Fibroblast of lung (primary cell): ENCODE measurements at places on chromosomes 7 and 10. TPM values are rescaled to one million over a fixed set of nuclear protein-coding genes. Genes with fewer than 3 reads are reported as not detected.

DNA sequence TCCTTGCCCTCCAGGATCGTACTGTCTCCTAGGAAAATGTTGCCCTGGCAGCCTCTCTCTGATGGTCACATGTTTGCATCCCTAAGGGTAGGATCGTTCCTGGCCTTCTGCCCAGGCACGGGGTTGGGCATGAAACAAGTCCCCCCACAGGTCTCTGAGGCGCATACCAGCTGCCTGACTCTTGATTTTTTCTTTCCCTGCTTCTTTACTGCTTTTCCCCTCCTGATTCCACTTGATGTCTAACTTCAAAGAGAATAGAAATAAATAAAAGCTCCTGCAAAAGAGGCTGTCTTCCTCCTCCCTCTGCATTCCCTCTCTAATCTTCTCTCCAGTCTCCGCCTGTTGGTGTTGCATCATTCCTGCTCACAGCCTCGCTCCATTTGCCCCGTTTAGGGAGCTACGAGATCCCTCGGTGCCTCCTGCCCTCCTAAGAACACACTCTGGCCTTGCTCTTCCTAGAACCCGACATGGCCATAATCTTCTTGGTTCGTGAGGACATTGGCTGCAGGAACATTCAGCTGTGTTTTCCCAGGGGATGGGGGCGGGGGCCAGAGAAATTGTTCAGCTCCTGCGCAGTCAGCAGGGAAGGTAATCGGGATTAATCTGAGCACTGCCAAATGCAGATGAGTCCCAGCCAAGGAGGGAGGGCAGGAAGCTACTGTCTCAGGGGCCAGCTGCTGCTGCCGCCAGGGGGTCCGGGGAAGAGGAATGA lies 26.0 kb downstream of the LEP start:
- peak; percentile 61 for DNase-seq
- no peaks in the 10 kb centered on the region for H3K36me3 ChIP-seq
- H3K4me1 ChIP-seq = peaks cover 8% of the 10 kb centered on the region
- peak overlapping the region; percentile 37 for H3K4me3 ChIP-seq

DNA sequence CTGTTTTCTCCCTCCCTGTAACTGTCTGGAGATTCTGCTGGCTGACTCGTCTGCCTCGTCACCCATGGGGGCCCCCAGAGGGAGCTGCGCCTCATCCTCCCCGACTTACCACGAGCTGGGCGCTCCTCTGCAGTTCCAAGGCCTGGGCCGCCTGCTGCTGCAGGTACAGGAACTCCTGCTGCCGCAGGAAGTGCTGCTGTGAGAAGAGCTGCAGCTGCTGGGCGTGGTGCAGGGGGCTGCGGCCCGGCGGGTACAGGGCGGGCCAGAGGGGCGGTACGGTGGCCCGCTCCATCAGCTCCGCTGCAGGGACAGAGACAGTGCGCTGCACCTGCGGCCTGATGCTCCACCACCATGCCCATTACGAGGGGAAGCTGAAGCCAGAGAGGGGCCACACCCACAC lies 47.7 kb downstream of the TNRC18 start:
- H3K27ac ChIP-seq = no peak overlapping the region
- no peak for DNase-seq
- no peak overlapping the region for H3K4me3 ChIP-seq
- H3K36me3 ChIP-seq = peaks cover 17% of the 10 kb centered on the region
- H3K4me1 ChIP-seq = no peaks in the 10 kb centered on the region

ZCCHC24 gene
- total RNA-seq = 40.3 and 44.4 TPM in 2 replicates

ABCB4 gene
- total RNA-seq = 0.26 and 0.66 TPM in 2 replicates

TMEM229A gene
- not detected in 2 replicates for total RNA-seq

TEX36 gene
- total RNA-seq = not detected in 2 replicates

UPK3BL2 gene
- 1.0 and 3.8 TPM in 2 replicates for total RNA-seq

DNA sequence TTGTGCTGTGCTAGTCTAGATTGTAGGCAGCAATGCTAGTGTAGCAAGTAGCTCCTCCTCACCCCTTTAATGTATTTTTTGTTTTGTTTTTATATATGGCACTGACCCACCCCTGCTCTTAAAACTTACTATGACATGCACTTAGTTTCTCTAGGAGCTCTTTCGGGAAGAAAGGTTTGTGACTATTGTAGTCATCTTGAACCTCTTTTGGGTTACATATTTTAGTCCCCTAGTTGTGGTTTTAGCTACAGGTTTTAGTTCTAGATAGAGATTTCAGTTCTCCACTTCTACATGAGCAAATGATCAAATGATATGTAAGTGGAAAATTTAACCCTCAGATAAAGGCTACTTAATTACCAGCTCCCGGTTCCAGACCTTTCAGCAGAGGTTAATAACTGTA lies 14.9 kb downstream of the MINPP1 start:
- no peak overlapping the region for H3K4me3 ChIP-seq
- H3K4me1 ChIP-seq = peaks cover 2% of the 10 kb centered on the region
- no peak overlapping the region for H3K27ac ChIP-seq
- H3K36me3 ChIP-seq = no peaks in the 10 kb centered on the region
- no peaks in the 10 kb centered on the region for H3K27me3 ChIP-seq

GRCh38 chr10:24993237-24993958 lies 22.6 kb downstream of the ENKUR start:
- H3K27ac ChIP-seq = no peak overlapping the region
- DNase-seq = peak; percentile 7
- H3K4me3 ChIP-seq = no peak overlapping the region

- peaks cover 6% of the 10 kb centered on the region for H3K4me1 ChIP-seq
- H3K27ac ChIP-seq = peak within 1 kb of the TSS; percentile 52
- H3K4me3 ChIP-seq = peak within 1 kb of the TSS; percentile 97
- H3K27me3 ChIP-seq = no peaks in the 10 kb centered on the region
- H3K36me3 ChIP-seq = peaks cover 10% of the 10 kb centered on the region
Measured at GRCh38 chr7:47979145-47979831, at the start of gene HUS1. HUS1 (minus strand) TSS chr7:47979615; CDS start chr7:47979519, 96 bp downstream.

DNA sequence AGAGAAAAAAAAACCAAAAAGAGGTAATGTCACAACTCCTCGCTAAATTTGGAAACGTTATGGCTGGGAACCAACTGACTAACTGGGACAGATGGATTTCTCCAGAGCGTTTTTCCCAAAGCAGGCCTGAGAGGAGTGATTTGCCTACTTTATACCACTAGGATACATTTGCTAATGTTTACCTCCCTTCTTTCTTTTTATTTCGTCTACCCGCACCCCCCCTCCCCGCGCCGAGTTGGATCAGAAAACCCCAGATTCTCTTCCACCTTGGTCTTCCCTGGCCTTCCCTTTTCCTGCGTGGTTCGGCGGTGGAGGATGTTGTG lies 7.2 kb downstream of the CPA2 start:
- H3K4me3 ChIP-seq = no peak overlapping the region
- no peak overlapping the region for H3K27ac ChIP-seq
- H3K4me1 ChIP-seq = peaks cover 14% of the 10 kb centered on the region
- H3K27me3 ChIP-seq = no peaks in the 10 kb centered on the region

DNA sequence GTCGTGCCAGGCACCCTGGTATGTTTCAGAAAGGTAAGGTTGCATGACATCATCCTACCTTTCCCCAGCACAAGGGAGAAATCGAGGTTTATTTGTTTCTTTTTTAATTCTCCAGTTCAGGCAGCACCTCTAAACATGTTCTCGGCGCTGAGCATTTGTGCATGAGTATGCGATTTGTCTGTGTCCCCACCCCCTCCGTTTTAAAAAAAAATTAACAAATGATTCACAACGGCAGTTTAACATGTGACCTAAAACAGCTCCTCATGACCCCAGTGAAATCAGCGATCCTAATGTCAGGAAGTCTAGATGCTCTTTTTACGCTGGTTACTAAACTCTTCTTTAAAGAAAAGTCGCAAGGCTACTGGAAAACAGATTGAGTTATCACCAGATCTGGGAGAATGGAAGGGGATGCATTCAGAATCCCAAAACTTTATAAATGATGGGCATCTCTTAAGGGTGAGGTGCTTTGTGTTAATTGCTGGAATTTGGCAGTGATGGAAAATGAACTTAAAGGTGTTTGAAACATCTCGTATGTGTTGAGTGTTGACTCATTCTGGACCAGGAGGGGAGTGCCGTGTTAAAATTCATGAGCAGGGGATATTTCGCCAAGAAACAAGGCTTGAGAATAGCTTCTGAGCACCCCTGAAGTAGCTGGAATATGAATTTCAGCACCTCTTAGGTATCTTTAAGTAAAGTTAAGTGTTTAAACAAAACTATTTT lies 106.8 kb upstream of the PDCD4 start:
- H3K36me3 ChIP-seq = no peaks in the 10 kb centered on the region
- H3K27ac ChIP-seq = no peak overlapping the region
- H3K27me3 ChIP-seq = peaks cover under 1% of the 10 kb centered on the region
- no peaks in the 10 kb centered on the region for H3K4me1 ChIP-seq
- DNase-seq = no peak

- H3K4me3 ChIP-seq = no peak overlapping the region
- H3K27me3 ChIP-seq = no peaks in the 10 kb centered on the region
- peaks cover 2% of the 10 kb centered on the region for H3K4me1 ChIP-seq
- H3K27ac ChIP-seq = no peak overlapping the region
- peak; percentile 66 for DNase-seq
Measured at GRCh38 chr7:33459340-33459751, 330.0 kb downstream of the BBS9 start.

GRCh38 chr7:81788246-81788645 lies 18.4 kb upstream of the HGF start:
- H3K4me3 ChIP-seq = no peak overlapping the region
- H3K27ac ChIP-seq = no peak overlapping the region
- no peak for DNase-seq
- no peaks in the 10 kb centered on the region for H3K36me3 ChIP-seq

CACNA2D1 gene
- total RNA-seq = 45.7 and 64.4 TPM in 2 replicates

ICA1 gene
- total RNA-seq = under 0.01 and 0.17 TPM in 2 replicates

DNA sequence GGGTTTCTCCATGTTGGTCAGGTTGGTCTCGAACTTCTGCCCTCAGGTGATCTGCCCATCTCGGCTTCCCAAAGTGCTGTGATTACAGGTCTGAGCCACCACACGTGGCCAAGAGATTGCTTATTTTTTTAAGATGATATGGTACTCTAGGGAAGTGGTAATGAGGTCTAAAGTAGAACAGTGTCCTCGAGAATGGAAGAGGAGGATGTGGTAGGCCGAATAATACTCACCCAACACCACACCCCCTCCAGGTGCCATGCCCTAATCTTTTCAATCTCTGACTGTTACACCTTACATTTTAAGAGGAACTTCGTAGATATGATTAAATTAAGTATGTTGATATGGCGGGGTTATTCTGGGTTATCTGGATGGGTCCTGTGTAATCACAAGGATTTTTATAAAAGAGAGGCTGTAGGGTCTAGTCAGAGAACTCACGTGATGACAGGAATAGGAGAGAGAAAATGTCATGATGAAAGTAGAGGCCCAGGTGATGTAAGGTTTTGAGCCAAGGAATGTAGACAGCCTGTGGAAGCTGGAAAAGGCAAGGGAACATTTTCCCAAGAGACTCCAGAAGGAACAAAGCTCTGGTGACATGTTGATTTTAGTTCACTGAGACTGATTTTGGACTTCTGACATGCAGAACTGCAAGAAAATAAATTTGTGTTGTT lies 29.5 kb downstream of the CDK13 start:
- no peak for DNase-seq
- no peak overlapping the region for H3K4me3 ChIP-seq
- H3K36me3 ChIP-seq = no peaks in the 10 kb centered on the region
- H3K4me1 ChIP-seq = no peaks in the 10 kb centered on the region
- H3K27ac ChIP-seq = no peak overlapping the region

- H3K27ac ChIP-seq = no peak overlapping the region
- H3K4me1 ChIP-seq = no peaks in the 10 kb centered on the region
- DNase-seq = peak; percentile 50
- H3K4me3 ChIP-seq = no peak overlapping the region
Measured at GRCh38 chr7:42272793-42273665, 36.0 kb upstream of the GLI3 start.

- H3K27me3 ChIP-seq = no peaks in the 10 kb centered on the region
- no peaks in the 10 kb centered on the region for H3K36me3 ChIP-seq
- H3K4me3 ChIP-seq = no peak overlapping the region
- peak; percentile 90 for DNase-seq
Measured at GRCh38 chr7:79317728-79318127, 135.7 kb downstream of the MAGI2 start.

CCNY gene
- 34.7 and 38.5 TPM in 2 replicates for total RNA-seq

UBE3C gene
- total RNA-seq = 75.5 and 91.0 TPM in 2 replicates

GRCh38 chr7:138023618-138024342 lies 21.9 kb upstream of the CREB3L2 start:
- H3K4me3 ChIP-seq = no peak overlapping the region
- no peak overlapping the region for H3K27ac ChIP-seq
- no peaks in the 10 kb centered on the region for H3K4me1 ChIP-seq
- no peaks in the 10 kb centered on the region for H3K27me3 ChIP-seq
- no peaks in the 10 kb centered on the region for H3K36me3 ChIP-seq

KIAA1217 gene
- total RNA-seq = 0.26 and 1.5 TPM in 2 replicates

- no peak for DNase-seq
- no peaks in the 10 kb centered on the region for H3K27me3 ChIP-seq
- no peak overlapping the region for H3K27ac ChIP-seq
- H3K4me1 ChIP-seq = peaks cover 14% of the 10 kb centered on the region
- H3K36me3 ChIP-seq = no peaks in the 10 kb centered on the region
Measured at GRCh38 chr10:119302591-119303253, 95.4 kb downstream of the GRK5 start.

DNA sequence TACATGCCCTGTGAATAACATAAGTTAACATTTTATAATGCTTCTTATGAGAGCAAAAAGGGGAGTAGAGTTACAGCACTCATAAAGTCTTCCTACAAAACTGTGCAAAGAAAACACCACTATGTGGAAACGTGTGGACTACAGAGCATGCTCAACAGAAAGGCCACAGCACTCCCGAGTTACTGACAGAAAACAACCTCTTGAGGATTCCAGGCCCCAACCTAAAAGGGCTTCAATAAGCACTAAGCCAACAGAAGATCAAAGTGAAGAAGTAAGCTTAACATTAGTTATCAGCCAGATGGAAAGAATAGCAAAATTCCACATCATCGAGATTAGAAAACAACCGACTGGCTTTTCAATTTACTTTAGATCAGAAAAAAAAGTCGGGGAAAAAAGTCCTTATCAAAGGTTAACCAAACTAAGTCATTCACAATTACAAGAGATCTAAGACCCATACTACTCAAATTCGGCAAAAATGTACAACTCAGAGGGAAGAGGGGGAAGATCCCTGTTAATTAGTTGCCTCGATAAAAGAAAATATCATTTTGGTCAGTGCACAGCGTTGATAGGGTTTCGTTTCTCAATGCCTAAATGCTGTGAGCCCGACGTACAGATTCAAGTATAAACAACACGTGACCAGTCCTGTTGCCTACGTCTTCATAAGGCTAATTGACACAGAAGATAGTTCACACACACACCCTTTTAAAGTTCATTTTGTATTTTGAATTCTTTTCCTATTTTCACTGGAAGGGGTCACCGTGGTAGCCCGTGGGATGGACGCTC lies 1.4 kb downstream of the KBTBD2 start:
- H3K27ac ChIP-seq = peak overlapping the region; percentile 91
- H3K36me3 ChIP-seq = no peaks in the 10 kb centered on the region
- peak; percentile 62 for DNase-seq
- no peaks in the 10 kb centered on the region for H3K27me3 ChIP-seq
- H3K4me3 ChIP-seq = peak overlapping the region; percentile 84

GRCh38 chr7:156616269-156617202 lies 24.0 kb upstream of the RNF32 start:
- DNase-seq = peak; percentile 44
- H3K4me3 ChIP-seq = peak overlapping the region; percentile 25
- no peaks in the 10 kb centered on the region for H3K36me3 ChIP-seq
- H3K4me1 ChIP-seq = no peaks in the 10 kb centered on the region
- no peak overlapping the region for H3K27ac ChIP-seq

GRCh38 chr7:75064291-75064690 lies 9.3 kb downstream of the RCC1L start:
- H3K27ac ChIP-seq = no peak overlapping the region
- H3K4me1 ChIP-seq = no peaks in the 10 kb centered on the region
- no peak for DNase-seq
- peaks cover 15% of the 10 kb centered on the region for H3K36me3 ChIP-seq

- DNase-seq = peak; percentile 56
- no peaks in the 10 kb centered on the region for H3K4me1 ChIP-seq
- H3K4me3 ChIP-seq = no peak overlapping the region
- no peaks in the 10 kb centered on the region for H3K27me3 ChIP-seq
Measured at GRCh38 chr10:61153771-61154170, 209.8 kb upstream of the RHOBTB1 start.
